ENCODE measurements at places on chromosomes 5 and 9.

GRCh38 chr9:79575547-79575946 lies 3.8 kb downstream of the TLE4 start:
- DNase-seq: no peak

DNA sequence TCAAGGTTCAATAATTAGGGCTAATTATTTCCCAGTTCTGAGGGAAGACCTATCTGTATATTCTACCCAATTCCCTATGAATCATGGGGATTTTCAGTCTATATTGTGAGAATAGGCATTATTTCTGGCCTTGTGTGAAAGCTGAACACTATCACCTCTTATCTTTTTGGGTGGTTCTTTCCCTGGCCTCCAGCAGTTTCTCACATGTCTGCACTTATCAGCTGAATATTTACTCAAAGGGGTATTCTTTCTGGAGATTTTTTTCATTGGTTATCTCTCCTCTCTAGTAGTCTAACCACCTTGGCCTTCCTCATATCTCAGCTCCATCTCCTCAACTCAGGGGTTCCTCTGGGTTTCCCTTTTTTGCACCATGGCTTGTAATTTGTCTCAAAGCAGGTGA lies 64.9 kb upstream of the LIFR start:
- no peak for DNase-seq

- peak; percentile 11 for DNase-seq
These were observed 443.3 kb downstream of the DNAH5 start for GRCh38 chr5:13501176-13501575.

- no peak for DNase-seq
These were observed 567.2 kb upstream of the MEF2C start for GRCh38 chr5:89450149-89450538.

- DNase-seq: peak; percentile 71
These were observed 40.7 kb upstream of the HSD17B4 start for GRCh38 chr5:119411361-119412278.

DNA sequence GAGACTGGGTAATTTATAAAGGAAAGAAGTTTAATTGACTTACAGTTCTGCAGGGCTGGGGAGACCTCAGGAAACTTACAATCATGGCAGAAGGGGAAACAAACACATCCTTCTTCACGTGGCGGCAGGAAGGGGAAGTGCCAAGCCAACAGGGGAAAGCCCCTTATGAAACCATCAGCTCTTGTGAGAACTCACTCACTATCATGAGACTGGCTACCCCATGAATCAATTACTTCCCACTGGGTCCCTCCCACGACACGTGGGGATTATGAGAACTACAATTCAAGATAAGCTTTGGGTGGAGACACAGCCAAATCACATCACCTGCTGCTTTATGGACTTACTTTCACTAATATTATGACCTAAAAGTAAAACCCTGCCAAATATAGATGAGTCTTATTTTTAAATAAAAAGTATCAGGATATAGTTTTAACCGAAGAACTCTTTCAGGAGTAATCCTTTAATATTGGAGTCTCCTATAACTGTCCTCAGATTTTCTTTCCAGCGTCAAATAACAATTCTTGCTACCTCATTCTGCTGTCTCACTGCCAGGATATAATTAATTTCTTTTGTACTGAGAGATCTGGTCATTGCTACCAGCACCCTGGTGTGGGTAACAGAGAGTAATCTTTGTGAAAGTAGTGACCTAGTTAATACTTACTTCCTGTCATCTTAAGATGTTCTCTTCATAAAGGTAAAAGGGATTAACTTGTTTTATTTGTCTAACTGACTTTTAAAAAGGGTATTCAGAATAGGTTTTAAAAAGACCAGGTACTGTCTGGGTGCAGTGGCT lies 68.6 kb downstream of the NLN start:
- DNase-seq: no peak

GRCh38 chr5:95857185-95857945 lies 34.8 kb upstream of the GLRX start:
- no peak for DNase-seq

DNA sequence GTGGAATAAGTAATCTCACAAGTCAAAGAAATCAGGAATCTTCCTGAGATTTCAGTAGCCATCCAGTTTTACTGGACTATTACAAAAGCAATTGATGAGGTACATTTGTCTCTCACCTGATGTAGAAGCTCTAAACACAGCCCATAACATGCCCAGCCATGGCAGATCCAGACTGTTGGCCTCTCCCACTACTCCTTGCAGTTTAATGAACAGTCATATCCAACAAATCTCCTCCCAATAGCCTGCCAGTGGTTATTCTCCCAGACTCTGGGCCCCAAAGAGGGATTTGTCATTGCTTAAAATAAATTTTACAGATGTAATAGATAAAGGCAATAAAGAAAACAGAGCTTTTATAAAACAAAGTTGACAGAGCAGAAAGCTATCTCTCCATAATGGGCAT lies 80.8 kb downstream of the ZNF608 start:
- DNase-seq: peak; percentile 31

Data from fibroblast of skin of right biceps (primary cell).